ENCODE measurements at places on chromosomes 4 and X.

DNA sequence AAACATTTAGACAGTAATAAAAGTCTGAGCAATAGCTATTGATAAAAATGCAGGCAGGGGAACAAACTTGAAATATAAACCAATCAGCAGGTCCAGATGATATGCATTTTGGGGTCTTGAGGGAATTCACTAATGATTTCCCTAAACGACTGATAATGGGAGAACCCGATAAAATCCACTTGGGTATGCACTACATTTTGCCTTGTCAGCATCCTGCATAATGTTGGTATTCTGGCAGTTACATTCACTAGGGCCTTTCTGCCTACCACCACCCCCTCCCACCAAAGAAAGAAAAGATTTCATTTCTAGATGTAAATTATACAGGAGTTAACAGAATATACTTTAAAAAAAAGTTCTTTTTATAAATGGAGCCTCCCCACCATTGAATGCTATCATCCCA, 63.5 kb upstream of the IL1RAPL2 start:
- no peak for DNase-seq

- DNase-seq: no peak
These were observed 266.2 kb downstream of the SPRY1 start for GRCh38 chr4:123662827-123663226.

GRCh38 chr4:139559089-139559479, 3.1 kb upstream of the SETD7 start:
- no peak for DNase-seq

DNA sequence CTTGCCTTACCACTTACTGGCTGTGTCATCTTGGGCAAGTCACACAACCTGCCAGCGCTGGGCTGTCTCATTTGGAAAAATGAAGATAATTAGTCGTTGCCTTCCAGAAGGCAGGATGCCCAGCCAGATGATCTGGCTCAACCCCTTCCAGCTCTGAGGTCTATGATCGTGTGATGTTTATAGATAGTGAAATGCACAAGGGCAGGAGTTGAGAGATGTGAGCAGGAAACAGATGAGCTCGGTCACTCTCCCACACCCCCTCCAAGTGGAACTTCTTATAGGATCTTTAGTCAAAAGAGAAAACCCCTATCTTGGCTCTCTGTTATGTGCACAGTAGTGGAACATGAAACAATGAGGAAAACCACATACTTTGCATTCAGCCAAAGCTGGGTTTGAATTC, 336.8 kb upstream of the PPARGC1A start:
- no peak for DNase-seq

DNA sequence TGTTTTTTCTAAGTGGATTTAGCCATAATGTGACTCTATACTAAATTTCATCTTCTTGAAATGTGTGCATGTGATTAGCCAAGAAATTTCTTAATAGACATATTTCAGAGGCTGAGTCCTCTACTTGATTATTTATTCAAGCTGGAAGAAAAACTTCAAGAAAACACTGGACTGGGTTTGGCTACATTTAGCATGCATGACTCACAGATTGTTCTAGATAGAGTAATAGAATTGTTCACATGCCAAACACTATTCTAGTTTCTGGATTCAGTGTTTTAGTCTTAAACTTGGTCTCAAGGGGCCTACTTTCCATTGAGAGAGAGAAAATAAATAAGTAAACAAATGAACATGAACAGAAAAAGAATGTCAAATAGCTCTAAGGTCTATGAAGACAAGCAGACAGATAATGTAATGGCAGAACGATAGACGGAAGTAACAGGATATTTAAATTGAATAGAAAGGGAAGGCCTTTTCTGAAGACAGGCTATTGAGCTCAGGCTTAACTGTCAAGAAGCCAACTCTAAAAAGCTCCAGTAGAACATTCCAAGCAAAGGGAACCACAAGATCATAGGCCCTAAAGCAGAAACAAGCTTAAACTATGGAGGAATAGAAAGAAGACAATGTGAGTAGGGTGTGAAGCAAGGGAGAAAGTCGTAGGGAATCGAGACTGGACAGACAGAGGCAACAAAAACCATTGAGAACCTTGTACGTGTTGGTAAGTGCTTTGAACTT, 104.6 kb downstream of the TMEM144 start:
- DNase-seq: no peak

DNA sequence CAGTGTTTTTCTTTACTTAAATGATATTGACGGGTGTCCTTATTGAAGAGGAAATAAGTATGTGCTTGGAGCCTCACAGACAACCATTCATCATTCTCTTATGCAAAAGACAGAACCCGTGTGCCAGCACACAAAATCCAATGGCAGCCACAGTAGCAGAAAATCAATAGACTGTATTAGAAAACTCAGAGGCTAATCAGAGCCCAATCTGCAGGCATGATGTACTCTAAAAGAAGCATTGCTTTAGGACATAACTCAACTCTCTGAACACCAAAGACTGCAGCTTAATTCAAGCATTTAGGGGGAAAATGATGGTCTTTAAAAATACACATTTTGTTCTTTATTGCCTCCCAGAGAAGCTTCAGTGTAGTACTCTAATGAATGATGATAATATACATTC, 476.9 kb downstream of the PDHA2 start:
- DNase-seq: no peak

DNA sequence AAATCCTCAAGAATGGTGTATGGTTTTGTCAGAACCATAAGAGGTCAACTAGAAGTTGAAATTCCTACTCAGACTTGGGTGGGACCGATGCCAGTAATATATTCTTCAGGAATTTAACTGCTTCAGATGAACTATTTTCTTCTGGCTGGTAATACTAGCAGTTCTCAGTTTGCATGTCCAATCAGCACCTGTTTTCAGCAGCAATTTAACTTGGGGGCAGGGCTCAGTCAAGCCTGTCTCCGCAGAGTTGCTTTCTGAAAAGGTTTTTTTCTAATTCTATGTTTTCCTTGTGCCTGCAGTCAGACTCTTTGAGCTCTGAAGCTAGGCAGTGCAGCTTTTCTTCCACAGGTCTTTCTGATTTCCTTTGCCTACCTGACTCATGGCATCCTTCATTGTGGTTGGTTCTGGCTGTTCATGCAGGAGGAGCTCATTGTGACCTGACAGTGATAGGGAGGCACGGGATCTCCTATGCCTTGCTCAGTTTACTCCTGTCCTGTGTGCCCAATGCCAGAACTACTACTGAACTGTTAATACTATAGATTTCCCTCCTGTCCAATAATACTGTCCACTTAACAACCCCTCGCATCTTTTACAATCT, 17.3 kb upstream of the FMR1 start:
- no peak for DNase-seq

- DNase-seq: no peak
These were observed 542 bp downstream of the RNF150 start for GRCh38 chr4:141132709-141133145.

- no peak for DNase-seq
These were observed 344.7 kb downstream of the PCDH10 start for GRCh38 chr4:133493776-133494175.

DNA sequence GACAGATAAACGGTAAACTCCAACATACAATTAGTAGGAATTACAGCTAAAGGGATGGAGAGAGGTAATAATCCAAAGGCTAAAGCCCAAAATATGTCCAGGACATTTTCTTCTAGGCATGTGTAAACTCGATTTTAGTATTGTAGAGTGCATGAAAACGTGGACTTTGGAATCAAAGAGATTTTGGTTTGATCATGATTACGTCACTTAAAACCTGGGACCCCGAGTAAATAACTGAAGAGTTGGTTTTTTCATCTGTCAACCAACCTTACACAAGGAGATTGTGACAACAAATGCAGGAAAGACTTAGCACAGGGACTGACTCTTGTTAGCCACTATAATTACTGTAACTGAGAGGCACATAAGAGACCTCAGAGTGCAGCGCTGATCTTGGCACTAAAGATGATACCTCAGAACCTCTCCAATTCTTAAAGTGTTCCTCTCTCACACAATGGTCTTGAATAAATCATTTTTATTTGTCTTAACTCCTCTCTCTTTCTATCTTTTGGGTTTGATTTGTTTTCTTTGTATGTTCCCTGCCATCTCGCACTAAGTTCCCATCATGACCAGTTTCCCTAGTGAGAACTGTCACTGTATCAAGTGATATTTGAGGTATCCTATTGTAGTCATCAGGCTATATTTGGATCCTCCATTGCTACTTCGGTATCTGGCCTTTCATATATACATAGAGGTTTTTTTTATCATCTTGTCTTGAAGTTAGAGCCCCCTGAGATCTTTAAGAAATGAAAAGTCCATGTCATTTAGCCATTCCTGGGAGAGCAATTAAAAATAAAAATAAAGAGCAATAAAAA, 32.2 kb upstream of the MSL3 start:
- no peak for DNase-seq

- no peak for DNase-seq
These were observed 47.3 kb upstream of the FAM9A start for GRCh38 chrX:8848441-8848840.

DNA sequence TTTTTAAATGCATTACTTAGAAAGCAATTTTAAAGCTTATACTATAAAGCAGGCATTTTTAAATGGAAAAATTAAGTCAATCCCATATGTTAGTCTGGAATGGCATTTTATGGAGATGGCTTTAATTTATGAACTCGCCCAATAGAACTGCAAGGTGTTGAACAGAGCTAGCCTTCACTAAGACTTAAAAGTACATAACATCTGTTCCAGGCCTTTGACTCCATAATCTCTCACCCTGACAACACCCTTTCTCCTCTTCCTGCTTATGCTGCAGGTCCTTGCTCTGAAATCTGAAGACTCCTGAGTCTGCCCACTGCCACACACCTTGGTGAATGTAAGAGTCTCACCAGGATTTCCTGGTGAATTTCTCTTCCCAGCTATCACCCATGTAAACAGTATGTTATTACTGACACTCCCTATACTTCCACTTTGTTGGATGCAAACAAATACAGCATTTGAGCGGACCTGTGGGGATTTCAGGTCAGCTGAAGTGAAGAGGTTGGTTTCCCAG, 17.7 kb upstream of the SLC39A8 start:
- DNase-seq: no peak

DNA sequence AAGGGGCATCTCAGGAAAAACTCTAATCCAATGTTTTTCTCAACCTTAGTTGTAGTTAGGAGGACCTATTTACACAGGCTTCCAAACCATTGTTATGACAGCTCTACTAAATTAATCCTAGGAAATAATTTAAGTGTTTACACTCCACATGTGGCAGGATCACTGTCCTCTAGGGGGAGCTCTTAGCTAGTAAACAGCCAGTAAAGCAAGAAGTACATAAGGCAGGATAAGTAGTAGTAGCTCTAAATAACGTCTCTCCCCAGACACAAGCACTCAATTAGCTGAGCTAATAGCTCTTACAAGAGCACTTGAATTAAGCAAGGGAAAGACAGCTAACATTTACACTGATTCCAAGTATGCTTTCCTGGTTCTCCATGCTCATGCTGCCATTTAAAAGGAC, 37.3 kb downstream of the NUDT11 start:
- DNase-seq: no peak

GRCh38 chr4:83108101-83108861, 6.2 kb downstream of the PLAC8 start:
- no peak for DNase-seq

- no peak for DNase-seq
These were observed 34.3 kb downstream of the NALF2 start for GRCh38 chrX:69538321-69538876.

DNA sequence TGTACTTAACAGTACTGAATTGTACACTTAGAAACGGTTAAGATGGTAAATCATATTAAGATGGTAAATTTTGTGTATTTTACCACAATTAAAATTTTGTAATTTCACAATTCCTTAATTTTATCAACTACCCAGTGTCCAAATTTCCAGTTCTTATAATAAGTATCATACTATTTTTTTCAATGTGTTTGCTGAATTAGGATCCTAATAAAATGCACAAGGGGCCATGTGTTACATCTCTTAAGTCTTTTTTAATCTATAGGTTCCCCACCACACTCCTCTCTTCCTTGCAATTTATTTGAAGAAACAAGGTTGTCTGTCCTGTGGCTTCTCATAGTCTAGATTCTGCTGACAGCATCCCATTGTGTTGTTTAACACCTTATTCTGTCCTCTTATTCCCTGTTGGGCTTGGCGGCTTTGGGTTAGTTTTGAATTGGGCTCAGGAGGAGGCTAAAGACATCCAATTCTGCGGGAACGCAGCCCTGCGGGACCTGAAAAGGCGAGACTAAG, 533 bp upstream of the SYAP1 start:
- no peak for DNase-seq
